ENCODE measurements at places on chromosomes 3 and 15. TPM values are rescaled to one million over a fixed set of nuclear protein-coding genes. Genes with fewer than 3 reads are reported as not detected.

- DNase-seq, result no peak
Observed at GRCh38 chr3:159266779-159267178, 464.9 kb downstream of the MFSD1 start.

- peak; percentile 78 for DNase-seq
Observed at GRCh38 chr3:141052201-141053069, 1.3 kb downstream of the SPSB4 start.

GRCh38 chr3:70242297-70242882 is 70.0 kb downstream of the MDFIC2 start:
- DNase-seq, result no peak

GRCh38 chr3:38653685-38654537 is 4.4 kb upstream of the SCN5A start:
- no peak for DNase-seq

DNA sequence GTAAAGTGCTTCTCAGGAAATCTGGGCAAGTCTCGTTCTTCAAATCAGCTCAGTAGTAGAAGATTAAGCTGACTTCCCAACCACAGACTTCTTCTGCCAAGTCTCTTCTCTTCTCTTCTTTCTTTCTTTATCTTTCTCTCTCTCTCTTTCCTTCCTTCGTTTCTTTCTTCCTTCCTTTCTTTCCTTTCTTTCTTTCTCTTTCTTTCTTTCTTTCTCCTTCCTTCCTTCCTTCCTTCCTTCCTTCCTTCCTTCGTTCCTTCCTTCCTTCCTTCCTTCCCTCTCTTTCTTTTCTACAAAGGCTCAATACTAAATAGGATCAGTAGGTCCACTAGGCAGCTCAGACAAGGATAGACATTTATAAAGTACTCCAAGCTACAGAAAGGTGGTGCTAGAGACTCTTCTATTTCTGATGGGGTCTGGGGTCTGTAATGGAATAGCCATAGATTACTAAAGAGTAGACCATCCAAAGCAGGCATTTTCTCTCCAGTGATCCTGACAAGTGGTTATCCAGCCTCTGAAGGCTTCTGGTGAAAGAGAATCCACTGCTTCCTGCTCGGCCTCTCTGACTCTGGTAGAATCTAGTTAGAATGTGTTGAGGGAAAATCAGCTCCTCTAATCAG is 100.8 kb downstream of the TPRG1 start:
- no peak for DNase-seq

DNA sequence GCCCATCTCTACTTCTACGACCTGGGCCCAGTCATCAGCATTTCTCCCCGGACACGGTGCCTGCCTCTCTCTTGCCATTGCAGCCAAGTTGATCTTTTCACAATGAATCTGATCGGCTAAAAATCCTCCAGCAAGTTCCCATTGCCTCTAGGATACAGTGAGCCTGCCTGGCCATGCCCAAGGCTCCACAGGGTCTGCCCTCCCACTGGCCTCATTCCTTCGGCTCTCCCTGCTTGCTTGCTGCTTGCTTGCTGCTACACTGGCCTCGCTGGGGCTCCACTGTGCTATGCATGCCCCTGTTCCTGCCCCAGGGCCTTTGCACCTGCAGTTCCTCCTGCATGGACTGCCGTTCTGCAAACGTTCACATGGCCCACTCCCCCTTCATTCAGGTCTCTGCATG is 2.0 kb downstream of the ABTB1 start:
- DNase-seq, result no peak

GRCh38 chr3:23676093-23676492 is 129.7 kb upstream of the UBE2E1 start:
- DNase-seq, result no peak

DNA sequence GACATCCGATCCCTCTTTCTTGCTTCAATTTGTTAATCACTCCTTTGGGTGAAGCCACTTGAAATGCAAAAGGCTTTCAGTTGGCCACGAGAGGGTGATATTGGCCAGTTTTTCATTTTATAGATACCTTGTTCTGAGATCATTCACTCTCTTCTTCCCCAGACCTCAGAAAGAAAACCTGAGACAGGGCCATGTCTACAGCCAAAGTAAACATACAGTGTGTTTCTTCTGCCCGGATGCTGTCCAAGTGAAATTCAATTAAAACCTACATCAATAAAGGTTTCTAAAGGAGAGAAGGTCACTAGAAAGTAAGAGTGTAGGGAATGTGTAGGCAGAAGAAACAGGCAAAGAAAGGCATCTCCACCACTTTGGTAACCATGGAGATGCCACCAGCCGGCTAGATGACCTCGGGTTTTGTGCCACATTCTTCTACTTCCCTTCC is 39.5 kb upstream of the FMN1 start:
- DNase-seq, result no peak

- DNase-seq, result no peak
Observed at GRCh38 chr15:27826411-27826810, 272.7 kb downstream of the OCA2 start.

The CHST13 gene
- 0.23 TPM for polyA plus RNA-seq

Measured in right lung (tissue), 10 donors.